Pulmonary artery endothelial cell (primary cell): ENCODE measurements at places on chromosomes 4 and X. TPM values are rescaled to one million over a fixed set of nuclear protein-coding genes. Genes with fewer than 3 reads are reported as not detected.
A peak's percentile ranks its signal among the peaks of the same experiment; 100 is the strongest.

DNA sequence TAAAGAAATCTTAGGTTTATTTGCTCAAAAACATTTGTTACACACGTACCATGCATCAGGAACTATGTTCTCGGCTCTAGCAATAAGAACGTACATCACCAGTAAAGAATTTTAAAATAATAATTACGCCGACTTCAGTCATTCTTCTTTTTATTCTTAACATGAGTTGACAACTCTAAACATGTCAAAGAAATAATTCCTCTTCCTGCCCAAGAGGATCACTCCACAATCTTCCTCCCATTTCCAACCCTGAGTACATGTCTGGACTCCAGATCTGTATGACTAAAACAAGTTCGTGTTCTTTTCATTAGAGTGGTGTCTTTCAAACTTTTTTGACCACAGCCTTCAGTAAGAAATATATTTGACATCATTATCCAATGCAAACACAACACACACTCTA is 201.6 kb upstream of the GRIA3 start:
- DNase-seq = no peak

- no peak for DNase-seq
These were observed 182.1 kb upstream of the TET2 start for GRCh38 chr4:104964410-104965175.

Gene PLXNA3
- total RNA-seq = 6.9 and 10.9 TPM in 2 replicates

GRCh38 chr4:150849016-150849415 is 166.1 kb downstream of the LRBA start:
- DNase-seq = no peak

GRCh38 chr4:118711052-118711451 is 25.9 kb downstream of the METTL14 start:
- no peak for DNase-seq

Gene SAGE1
- total RNA-seq = not detected in 2 replicates

DNA sequence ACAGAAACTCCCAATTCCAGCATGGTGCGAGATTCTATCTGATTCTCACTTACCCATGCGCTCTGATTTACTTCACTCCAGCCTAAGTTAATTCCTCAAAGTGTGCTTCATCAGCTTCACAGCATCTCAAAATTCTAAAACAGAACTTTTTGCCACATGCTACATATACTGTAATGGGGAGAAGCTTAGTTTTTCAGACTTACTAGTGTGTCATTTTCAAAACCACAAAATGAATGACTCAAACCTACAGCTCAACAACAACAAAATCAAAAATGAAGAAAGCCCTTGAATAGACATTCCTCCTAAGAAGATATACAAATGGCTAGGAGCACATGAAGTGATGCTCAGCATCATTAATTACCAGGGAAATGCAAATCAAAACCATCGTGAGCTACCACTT is 14.9 kb downstream of the IRF2 start:
- DNase-seq = no peak

DNA sequence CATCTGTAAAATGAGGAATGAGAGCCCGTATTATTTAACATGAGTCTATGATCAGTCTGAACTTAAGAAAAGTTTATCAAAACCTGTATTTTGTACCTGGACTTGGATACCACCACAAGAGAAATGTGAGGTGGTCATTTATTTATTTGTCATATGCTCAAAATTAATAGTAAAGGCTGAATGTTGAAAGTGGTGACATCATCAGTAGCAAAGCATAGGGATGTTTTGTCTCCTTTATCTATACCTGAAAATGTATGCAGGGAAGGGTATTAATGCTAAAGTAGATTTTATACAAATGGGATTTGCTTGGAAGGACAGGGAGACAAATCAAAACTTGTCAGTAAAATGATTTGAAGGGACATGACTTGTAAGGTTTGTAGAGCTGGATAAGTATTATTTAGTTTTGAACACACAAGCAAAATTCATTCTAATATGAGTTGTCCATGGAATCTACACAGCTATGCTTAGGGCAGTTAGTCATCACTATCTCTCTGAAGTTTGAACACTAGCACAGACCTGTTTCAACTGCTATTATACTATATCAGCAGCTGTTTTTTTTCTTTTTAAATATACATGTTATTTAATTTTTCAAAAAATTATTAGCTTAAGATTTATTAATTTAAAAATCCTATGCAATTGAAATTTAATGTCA is 52.4 kb upstream of the GUCY1A1 start:
- DNase-seq = no peak

- no peak for DNase-seq
These were observed 1653.5 kb upstream of the AGA start for GRCh38 chr4:179095585-179096221.

Gene WNK3
- total RNA-seq = 0.59 and 2.3 TPM in 2 replicates

DNA sequence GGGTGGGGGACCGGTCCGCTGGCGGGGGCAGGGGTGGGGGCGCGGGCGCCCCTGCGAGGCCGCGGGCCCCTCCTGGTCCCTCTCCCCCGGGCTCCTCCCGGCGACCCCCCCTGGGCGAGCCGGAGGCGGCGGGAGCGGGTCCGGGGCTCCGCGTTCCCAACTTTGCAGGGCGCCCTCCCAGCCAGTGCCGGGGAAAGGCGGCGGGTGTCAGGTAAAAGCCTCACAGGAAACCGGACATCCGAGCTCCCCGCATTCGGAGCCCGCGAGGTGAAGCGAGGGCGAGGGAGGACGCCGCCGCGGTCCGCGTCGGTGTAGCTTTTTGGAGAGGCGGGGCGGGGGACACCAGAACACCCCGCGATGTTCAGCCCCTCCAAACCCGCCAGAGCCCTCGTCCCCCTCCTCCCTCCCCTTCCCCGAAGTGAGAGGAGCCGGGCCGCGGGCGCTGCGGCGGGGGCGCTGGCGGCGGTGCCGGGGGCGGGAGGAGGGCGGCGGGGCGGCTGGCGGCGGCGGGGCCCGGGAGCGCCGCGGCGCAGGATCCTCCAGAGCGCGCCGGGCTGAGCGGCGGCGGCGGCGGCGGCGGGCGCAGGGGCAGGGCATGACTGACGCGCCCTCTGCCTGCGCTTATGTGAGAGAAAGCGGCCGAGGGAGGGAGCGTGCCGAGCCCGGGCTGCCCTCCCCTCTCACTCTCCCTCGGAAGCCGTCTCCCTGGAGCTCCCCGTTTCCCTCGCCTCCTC is at the start of gene VEGFC:
Gene VEGFC (minus strand): TSS at position 597 of the 734 bp plus-strand sequence. CDS start 611 bp downstream, outside the sequence.
- no peak for DNase-seq

DNA sequence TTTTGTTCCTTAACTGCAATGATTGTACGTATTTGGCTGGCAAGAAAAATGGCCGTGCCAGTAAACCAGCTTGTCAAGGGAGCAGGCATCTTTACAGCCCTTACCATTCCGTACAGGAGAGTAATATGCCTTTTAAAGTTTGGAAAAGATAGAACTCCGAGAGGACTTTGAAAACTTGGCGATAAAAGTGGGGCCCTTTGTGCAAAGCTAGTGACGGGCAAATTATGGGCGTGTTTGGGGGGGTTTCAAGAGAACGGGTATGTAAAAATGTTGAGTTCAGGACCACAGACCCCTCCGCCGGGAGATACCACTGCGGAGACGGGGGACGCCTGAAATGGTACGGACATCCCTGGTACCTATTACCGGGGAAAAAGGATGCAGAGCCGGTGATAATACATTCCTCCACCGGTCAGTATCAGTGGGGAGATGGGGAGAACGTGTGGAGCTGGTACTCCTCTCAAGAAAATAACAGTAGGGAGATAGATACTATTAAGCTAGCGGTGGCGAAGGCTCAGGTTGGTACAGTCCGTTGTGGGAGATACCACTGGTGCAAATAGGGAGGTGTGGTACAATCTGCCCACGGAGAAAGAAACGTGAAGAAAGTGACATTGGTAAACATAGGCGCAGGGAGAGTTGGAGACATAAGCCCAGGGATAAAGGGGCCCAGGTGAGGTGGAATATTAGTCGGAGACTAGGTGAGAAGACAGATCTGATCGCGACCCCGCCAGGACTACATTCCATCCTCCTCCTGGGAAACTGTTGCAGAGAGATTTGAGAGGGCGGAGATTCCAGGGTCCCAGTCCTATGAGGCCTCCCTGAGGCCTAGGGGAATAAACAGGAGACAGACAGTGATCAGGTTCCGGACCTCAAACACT is 14.5 kb downstream of the SPACA5 start:
- DNase-seq = peak; percentile 43

GRCh38 chr4:86615501-86615900 is 21.4 kb downstream of the PTPN13 start:
- DNase-seq = no peak

Gene IL2RG
- not detected in 2 replicates for total RNA-seq

Gene CENPI
- total RNA-seq = 25.2 and 44.7 TPM in 2 replicates

Gene AFP
- not detected in 2 replicates for total RNA-seq

Gene JAKMIP1
- total RNA-seq = not detected in 2 replicates

GRCh38 chrX:10165580-10166247 is 8.9 kb downstream of the CLCN4 start:
- DNase-seq = no peak

Gene PPEF2
- not detected in 2 replicates for total RNA-seq

GRCh38 chrX:11791090-11791489 is 33.1 kb downstream of the MSL3 start:
- DNase-seq = no peak

GRCh38 chr4:81620442-81620841 is 148.7 kb upstream of the RASGEF1B start:
- DNase-seq = no peak

GRCh38 chrX:130028196-130028595 is 45.8 kb downstream of the BCORL1 start:
- DNase-seq = no peak

GRCh38 chr4:24209906-24210305 is 320.1 kb upstream of the PPARGC1A start:
- no peak for DNase-seq

DNA sequence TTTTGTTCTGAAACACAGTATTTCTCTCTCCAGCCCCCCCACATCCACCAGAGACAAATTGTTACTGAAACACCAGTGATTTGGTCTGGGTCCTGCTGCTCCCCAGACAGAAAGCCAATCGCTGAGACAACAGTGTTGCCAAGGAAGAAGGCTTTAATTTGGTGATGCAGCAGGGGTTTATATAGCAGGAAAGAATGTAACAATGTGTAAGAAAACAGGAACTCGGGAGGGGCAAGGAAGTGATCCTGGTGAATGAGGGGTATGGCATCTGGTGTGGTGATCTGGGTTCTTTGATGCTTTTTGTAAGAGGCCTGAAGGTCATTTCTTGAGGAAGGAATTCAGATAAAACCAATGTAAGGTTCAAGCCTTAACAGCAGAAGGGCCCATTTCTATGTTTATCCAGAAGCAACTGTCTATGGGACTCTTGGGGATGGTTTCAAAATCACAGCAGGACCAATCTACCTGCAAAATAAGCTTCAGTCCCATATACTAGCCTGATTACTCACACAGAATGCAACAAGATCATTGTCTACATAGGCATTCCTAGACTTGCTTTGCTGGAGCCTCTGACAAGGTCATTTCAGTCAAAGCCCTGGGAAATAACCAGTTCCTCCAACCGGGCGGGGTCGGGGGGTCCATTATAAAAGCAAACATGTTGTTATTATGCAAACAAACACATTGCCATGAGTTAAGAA is 445.2 kb upstream of the ZFP42 start:
- peak; percentile 0 for DNase-seq

Gene NFXL1
- total RNA-seq = 5.7 and 9.0 TPM in 2 replicates

Gene MAGEE2
- total RNA-seq = not detected in 2 replicates

DNA sequence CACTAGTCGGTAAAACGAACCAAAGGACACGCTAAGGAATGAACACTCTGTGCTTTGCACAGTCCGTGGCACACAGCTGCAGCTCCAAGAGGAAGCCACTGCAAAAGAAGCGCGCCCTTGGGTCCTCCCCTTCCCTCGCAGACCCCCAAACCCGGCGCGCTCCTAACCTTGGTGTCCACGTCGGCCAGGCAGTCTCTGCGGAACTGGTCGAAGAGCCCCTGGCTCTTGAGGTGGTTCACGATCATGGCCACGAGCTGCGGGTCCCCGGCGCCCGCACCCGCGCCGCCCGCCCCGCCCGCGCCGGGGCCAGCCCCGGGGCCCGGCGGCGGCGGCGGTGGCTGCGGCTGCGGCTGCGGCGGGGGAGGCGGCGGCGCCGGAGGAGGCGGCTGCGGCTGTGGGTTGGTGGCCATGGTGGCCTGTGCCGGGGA is 333 bp downstream of the BOD1L1 start:
- no peak for DNase-seq
